Neural progenitor cell (in vitro differentiated cells): ENCODE measurements at places on chromosomes 16 and 17.
A peak's percentile ranks its signal among the peaks of the same experiment; 100 is the strongest.

DNA sequence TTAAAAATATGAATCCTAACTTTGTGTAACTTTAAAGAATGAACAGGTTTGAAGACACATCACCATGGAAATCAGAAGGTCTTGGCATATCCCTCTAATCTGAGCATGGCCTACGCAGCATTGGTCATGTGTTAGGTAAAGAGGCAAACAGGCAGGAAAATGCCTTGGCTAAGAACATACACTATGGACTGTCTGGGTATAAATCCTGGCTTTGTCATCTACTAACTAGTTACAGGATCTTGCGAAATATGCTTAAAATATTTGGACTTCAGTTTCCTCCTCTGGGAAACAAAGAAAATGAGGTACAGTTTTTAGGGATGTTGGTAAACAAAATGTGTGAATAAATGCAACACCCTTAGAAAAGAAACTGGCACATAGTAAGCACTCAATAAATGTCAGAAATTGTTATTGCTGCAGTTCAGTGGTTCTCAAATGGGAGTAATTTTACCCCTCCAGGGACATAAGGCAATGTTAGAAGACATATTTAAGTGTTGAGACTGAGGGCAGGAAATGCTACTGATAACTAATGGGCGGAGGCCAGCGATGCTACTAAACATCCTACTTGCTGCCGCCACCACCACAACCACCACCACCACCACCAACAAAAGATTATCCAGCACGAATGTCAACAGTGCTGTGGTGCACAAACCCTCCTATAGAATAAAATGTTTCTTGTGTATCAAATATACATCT is 770.8 kb upstream of the SOX9 start:
- no peak for DNase-seq

DNA sequence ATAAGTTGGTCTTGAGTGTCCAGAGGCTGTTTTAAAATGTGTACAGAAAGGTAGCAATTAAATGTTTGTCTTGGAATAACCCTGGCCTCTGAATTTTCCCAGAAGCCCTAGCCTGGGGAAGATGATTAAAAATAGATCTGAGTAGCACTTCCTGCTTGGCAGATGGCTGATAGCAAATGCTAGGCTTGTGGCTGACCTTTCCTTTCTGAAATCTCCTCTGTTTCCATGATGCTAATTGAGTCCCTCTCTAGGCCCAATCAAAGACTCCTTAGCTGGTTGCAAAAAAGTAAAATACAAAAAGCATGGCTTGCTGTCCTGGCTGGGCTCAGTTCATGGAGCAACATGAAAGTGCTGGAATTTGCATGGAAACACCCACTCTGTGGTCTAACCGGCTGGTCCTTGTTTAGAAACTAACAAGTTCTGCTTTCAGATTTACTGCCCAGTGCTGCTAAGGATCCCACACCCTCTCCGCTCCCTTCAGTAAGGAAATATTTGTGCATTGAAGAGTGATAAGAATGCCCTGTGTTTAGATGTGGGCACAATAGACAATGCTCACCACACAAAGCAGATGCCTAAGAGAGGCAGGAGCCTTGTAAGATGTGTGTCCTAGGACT is 40.8 kb downstream of the YPEL2 start:
- DNase-seq, result no peak

GRCh38 chr16:85428899-85429775 is 184.0 kb upstream of the GSE1 start:
- no peak for DNase-seq

- no peak for DNase-seq
These were observed 23.4 kb upstream of the AXIN2 start for GRCh38 chr17:65584604-65585521.

GRCh38 chr16:85164838-85165516 is 52.7 kb upstream of the CIBAR2 start:
- DNase-seq, result no peak

- DNase-seq, result peak; percentile 72
These were observed 581 bp downstream of the PRKCA start for GRCh38 chr17:66302761-66303626.

GRCh38 chr16:84247331-84247730 is 7.5 kb upstream of the KCNG4 start:
- DNase-seq, result no peak

DNA sequence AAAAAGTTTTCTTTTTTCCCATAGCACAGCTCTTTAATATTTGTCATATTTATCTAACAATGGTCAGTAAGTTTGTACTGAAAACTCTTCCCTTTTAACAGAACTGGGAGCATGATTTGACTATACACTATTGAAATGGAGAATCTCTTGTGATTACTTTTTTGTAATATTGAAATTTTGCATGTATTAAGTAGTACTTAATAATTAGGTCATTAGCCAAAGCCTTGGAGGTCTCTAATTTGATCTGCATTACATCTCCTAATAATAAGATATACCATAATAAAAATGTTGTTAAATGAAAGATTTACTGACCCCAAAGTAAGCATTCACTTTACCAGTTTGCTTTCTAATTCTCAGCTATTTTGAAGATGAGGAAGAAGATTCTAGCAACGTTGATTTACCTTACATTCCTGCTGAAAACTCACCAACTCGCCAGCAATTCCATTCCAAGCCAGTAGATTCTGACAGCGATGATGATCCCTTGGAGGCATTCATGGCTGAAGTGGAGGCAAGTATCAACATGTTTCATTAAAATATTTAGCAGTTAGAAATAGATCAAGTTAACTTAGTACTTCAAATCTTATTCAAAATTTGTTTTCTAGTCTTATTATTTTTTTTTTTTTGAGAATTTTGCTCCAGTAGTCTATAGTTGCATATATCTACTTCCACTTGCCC is 18.2 kb downstream of the DDX42 start:
- no peak for DNase-seq

GRCh38 chr17:1454541-1454940 is 1.5 kb downstream of the CRK start:
- no peak for DNase-seq

- DNase-seq, result no peak
These were observed 125.8 kb upstream of the TMEM97 start for GRCh38 chr17:28193241-28193640.

GRCh38 chr16:19578378-19578971 is 23.0 kb downstream of the VPS35L start:
- DNase-seq, result peak; percentile 32
